Activated T-helper 17 cell treated with anti-CD3 and anti-CD28 coated beads, Interleukin-2, amount 50 U/mL, for 72 hours (primary cell): ENCODE measurements at places on chromosomes 11 and 22. TPM values are rescaled to one million over a fixed set of nuclear protein-coding genes. Genes with fewer than 3 reads are reported as not detected.

DNA sequence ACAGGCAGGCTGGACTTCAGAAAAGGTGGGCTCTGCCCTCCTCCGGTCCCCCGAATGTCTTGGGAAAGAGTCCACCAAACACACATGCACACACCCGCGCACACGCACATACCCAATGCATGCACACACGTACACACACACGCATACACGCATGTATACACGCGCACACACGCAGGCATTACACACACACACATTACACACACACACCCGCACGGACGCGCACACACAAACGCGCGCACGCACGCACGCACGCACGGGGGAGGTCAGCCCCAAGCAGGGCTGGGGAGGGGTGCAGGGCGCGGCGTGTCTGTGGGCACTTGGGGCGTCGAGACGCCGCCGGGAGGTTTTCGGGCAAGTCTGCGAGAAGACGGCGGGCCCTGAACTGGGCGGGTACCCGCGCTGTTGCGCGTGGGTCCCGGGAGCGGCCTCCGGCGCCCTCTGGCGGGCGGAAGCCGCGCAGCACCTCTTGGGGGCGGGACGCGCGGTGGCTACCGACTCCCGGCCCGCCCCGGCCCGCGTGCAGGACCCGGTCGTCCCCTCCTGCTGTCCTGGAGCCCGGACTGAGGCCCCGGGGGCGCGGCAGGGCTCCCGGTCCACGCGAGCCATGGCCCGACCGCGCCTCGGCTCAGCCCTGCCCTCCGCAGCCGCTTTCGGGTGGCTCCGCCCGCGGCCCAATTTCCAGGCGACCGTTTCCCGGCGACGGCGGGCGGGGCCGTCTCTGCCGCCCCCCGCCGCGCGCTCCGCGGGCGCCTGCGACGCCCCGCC lies 3.6 kb downstream of the SEPTIN5 start:
- ATAC-seq = peak; percentile 93

GRCh38 chr11:85137597-85137996 lies 489.5 kb downstream of the DLG2 start:
- ATAC-seq = no peak

GRCh38 chr11:75024764-75025211 lies 36.1 kb downstream of the NEU3 start:
- no peak for ATAC-seq

- no peak for ATAC-seq
These were observed 6.7 kb downstream of the NECTIN1 start for GRCh38 chr11:119722281-119722794.

GRCh38 chr11:57349491-57350274 lies 11.5 kb downstream of the P2RX3 start:
- peak; percentile 65 for ATAC-seq

DNA sequence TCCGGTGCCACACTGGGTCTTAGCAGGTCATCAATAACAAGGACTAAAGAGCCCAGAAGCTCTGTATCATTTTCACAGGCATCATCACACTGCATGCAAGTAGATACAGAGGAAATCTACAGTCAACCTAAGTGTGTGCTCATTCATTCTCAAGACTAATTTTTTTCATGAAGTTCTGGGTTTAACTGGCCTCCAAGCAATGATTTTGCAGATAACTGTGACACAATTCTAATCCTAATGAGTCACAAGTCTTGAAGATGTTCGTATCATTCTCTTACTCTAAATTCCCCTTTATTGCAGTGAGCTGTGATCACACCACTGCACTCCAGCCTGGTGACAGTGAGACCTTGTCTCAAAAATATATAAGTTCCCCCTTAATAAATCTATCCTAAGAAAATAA lies 2.5 kb downstream of the OR52W1 start:
- peak; percentile 59 for ATAC-seq

DNA sequence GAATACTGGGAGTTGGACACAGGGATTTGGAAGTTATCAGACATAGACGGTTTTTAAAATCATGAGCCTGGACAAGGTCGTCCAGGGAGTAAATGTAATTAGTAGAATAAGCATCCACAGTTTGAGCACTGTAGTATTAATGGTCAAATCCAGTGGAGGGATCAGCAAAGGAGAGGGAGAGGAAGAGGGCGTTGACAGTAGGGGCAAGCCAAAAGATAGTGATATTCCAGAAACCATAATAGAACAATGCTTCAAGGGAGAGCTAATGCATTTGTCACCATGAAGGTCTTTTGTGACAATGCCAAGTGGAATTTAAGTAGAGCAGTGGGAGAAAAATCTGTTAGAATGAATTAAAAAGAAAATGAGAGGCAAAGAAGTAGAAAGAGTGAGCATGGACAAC lies 68.9 kb upstream of the SLC5A12 start:
- ATAC-seq = no peak

- no peak for ATAC-seq
These were observed 23.3 kb downstream of the BCR start for GRCh38 chr22:23203452-23204124.

- ATAC-seq = no peak
These were observed 124.5 kb upstream of the HSD17B12 start for GRCh38 chr11:43555816-43556611.

DNA sequence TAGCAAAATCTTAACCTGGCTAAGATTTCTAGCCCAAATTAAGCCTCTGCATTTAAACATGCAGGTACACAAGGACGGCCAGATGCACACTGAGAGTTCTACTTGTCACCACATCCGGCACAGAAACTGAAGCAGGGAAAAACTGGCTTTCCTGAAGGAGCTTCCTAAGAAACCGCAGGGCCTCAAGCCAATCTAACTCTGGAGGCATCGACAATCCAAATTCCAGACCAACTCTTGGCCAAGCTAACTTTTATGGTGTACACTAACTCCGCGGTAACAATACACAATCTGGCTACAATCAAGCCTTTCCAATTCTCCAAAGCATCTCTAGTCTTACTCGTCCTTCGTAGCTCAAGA lies 1.2 kb downstream of the MSANTD2 start:
- no peak for ATAC-seq

DNA sequence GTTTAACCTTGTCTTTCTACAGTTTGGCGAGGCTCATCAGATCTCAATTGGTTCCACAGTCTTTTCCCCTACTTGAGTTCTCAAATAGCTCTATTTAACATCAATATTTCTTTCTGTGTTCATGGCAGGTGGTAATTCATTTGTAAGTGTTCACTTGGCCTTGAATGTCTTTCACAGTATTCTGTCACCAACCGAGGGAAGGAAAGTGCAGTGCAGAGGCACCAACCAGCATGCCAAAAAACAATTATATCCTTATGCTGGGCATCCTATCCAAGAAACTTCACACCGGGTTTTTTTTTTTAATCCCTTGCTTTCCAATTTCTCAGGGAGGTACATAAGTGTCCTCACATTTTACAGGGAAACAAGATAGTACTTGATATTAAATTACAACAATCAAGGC lies 55.0 kb upstream of the ZC3H12C start:
- ATAC-seq = no peak

- no peak for ATAC-seq
These were observed 10.4 kb upstream of the CELSR1 start for GRCh38 chr22:46547883-46548244.

DNA sequence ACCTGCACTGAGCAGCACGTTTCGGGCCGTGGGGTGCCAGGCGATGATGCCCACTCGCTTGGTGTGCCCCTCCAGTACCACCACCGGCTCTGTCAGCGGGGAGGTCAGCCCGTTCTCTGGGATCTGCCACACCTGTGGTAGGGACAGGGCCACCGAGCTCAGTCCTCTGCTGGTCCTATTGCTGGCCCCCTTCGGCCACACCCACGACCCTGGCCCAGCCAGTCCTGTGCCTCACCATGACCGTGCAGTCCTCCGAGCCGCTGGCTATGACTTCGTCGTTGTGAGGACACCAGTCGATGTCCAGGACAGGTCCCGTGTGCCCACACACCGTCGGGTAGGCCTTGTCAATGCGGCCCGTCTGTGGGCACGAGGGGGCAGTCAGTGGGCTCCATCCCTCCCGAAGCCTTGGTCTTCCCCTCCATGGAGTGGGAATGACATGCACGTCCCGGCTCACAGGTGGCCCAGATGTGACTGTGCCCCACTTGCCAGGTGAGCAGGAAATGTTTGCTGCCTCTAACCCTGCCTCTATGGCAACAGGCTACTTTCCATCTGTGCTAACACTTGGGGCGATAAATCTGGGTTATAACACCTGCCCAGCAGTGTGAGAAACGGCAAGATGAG lies 1.4 kb downstream of the CORO1B start:
- no peak for ATAC-seq

GRCh38 chr11:606245-606644 lies 9.5 kb downstream of the IRF7 start:
- no peak for ATAC-seq

- ATAC-seq = no peak
These were observed 176.5 kb upstream of the POU2AF2 start for GRCh38 chr11:111069066-111069465.

GRCh38 chr11:131191606-131192005 lies 178.8 kb upstream of the NTM start:
- ATAC-seq = no peak

GRCh38 chr22:38401336-38402084 lies 53.5 kb downstream of the KCNJ4 start:
- ATAC-seq = no peak

- ATAC-seq = no peak
These were observed 29.3 kb downstream of the CLDN25 start for GRCh38 chr11:113808931-113809330.

- ATAC-seq = no peak
These were observed 411.3 kb upstream of the TENM4 start for GRCh38 chr11:79852176-79852575.

- no peak for ATAC-seq
These were observed 79.9 kb downstream of the GRAMD1B start for GRCh38 chr11:123509737-123510578.

- ATAC-seq = no peak
These were observed 46.4 kb downstream of the RCN1 start for GRCh38 chr11:32137263-32137662.

- no peak for ATAC-seq
These were observed 57.2 kb downstream of the INSC start for GRCh38 chr11:15171956-15172355.

- no peak for ATAC-seq
These were observed at the start of gene CDC42EP1 for GRCh38 chr22:37559901-37560607. Gene CDC42EP1 (plus strand): TSS chr22:37560480. CDS start chr22:37566350, 5,870 bp downstream.

- ATAC-seq = no peak
These were observed 158.4 kb downstream of the CADM1 start for GRCh38 chr11:115345840-115346239.

DNA sequence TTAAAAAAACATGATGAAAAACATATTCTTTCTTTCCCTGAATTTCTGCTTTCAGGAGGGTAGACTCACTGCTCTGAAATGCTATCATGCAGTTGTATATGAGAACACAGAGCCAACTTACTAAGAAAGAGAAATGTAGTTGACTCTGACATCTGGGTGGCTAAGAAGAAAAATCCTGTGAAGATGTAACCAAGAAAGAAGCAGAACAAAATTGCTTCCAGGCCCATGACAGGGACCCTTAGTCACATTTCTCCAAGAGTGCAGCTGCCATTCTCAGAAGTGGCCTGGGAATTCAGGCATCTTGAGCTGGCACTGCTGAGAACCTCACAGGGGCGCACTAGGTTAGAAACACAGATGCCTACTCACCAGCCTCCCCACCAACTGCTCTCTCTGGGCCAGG lies 73.6 kb downstream of the RPL27A start:
- no peak for ATAC-seq

DNA sequence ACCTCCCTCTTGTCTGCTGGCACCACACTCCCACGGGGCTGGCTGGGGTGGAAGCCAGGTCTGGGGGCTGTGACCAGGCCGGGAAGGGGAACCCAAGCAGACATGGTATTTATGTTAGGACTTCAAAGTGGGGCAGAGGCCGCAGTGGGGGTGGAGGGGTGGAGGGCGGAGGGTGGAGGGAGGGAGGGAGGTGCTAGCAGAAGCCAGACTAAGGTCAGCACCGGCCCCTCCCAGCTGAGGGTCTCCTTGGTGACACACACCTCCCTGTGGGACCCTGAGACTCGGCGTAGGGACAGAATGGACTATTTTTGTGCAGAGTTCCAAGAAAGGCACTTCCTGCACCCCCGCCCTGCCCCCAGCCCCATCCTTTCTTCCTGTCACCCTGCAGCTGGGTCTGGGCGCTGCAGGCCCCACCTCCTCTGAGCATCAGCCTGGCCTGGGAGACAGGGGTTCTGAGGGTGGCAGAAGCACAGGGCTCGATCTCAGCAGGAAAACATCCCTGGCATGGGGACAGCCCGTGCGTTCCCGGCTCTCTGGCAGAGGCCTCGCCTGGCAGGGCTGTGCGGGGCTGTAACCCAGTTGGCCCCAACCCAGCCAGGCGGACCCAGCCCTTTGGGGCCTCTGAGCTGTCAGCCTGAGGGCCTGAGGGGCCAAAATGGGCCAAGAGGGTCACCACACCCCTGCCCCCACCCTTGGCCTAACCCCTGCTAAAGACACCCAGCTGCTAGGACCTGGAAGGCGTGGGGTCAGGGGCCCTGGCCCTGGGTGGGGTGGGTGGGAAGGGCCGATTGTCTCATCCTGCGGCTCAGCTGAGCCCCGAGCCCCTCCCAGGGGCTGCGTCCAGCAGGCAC lies 9.6 kb upstream of the CD248 start:
- ATAC-seq = no peak

- no peak for ATAC-seq
These were observed 354.6 kb upstream of the DDI1 start for GRCh38 chr11:103681855-103682254.

GRCh38 chr11:2591805-2592204 lies 108.0 kb downstream of the KCNQ1OT1 start:
- no peak for ATAC-seq

DNA sequence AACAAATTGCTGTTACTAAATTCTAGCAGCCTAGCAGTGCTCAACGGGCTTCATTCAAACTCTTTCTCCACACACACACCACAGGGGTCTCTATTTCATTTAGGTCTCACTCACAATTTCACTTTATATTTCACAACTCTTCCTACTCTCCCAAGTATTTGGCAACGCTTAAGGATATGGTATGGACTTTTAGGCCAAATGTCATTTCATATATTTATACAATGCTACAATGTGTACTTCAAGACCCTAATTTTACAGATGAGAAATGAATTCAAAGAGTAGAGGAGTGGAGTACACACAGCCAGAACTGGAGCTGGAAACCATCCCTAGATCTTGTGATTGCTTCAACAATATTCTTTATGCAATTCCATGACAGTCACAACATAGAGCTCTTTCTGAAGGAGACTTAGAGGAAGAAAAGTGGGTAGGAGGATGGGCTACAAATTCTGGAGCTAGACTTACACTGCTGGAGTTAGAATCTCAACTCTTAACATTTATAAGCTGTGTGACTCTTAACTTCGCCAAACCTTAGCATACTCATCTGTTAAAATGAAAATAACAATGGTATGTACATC lies 2.5 kb upstream of the MS4A13 start:
- no peak for ATAC-seq

Gene OR8D4
- total RNA-seq = not detected

Gene SSTR3
- total RNA-seq = 16.2 TPM

Gene DAGLA
- 0.11 TPM for total RNA-seq

Gene TSKU
- 45.6 TPM for total RNA-seq

Gene CNGA4
- not detected for total RNA-seq

Gene FADS3
- 24.7 TPM for total RNA-seq

Gene ISX
- total RNA-seq = not detected

Gene OR8B8
- not detected for total RNA-seq

Gene TRIM6
- total RNA-seq = 0.19 TPM

Gene MMP8
- total RNA-seq = not detected

Gene BACE1
- total RNA-seq = 0.17 TPM

Gene TENM4
- total RNA-seq = 0.15 TPM

Gene KCNJ1
- total RNA-seq = not detected
